ENCODE measurements at places on chromosomes 11 and 22.

- no peak for DNase-seq
Observed at GRCh38 chr11:79066456-79067351, 374.1 kb downstream of the TENM4 start.

- DNase-seq, result no peak
Observed at GRCh38 chr22:27252282-27253049, 549.1 kb downstream of the MN1 start.

DNA sequence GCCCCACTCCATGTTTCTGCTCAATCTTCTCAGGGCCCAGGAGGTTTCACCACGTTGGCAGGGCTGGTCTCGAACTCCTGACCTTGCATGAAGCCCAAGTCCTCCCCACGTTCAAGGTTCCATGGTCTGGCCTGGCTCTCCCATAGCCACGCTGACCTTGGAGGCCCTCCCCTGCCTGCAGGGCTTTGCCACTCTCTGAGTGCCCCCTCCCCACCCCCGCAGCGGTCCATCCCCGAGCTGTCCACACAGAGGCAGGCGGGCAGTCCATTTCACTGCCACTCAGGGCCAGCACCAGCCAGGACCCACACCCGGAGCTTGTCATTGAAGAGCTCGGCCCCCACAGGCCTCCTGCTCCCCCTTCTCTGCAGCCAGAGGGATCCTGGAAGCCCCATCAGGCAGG is 30.7 kb downstream of the ARHGAP8 start:
- no peak for DNase-seq

- DNase-seq, result no peak
Observed at GRCh38 chr11:94793822-94794221, 25.7 kb downstream of the AMOTL1 start.

- no peak for DNase-seq
Observed at GRCh38 chr11:36713715-36714114, 115.7 kb upstream of the RAG2 start.
